T-cell (primary cell): ENCODE measurements at places on chromosomes 16 and 17.

DNA sequence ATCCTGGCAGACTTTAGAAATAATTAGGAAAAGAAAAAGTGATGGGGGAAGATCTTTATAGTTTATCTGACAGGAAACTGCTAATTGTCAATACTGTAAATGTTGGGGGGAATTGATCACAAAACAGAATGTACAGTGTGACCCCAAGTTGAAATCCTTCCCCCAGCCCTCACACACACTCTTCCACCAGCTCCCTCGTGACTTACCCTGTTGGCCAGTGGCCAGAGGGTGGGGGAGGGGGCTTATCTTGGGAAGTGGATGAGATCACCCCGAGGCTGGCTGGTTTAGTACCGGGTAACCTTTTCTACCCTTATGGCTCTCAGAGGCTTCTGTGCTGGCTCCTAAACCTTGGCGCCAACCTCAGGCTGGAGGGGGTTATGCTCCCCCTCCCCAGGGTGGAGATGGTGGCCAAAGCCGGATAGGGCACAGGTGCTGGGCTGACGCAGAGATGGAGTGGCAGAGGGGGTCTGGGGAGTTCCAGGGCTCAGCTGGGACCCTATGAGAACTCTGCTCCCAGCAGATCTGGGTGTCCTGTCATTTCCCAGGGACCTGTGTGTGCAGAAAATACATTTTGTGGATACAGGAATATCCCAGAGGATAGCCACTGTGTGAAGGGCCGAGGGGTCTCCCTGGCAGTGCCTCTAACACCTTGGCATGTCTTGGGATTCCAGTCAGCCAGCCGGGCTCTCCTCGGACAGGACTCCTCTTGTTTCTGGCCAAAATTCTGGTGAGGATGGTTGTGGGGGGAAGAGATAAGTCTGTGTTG is 18.6 kb downstream of the CDH16 start:
- H3K4me1 ChIP-seq = no peaks in the 10 kb centered on the region
- H3K4me3 ChIP-seq = no peak overlapping the region
- no peaks in the 10 kb centered on the region for H3K36me3 ChIP-seq
- DNase-seq = no peak
- H3K27me3 ChIP-seq = no peaks in the 10 kb centered on the region

DNA sequence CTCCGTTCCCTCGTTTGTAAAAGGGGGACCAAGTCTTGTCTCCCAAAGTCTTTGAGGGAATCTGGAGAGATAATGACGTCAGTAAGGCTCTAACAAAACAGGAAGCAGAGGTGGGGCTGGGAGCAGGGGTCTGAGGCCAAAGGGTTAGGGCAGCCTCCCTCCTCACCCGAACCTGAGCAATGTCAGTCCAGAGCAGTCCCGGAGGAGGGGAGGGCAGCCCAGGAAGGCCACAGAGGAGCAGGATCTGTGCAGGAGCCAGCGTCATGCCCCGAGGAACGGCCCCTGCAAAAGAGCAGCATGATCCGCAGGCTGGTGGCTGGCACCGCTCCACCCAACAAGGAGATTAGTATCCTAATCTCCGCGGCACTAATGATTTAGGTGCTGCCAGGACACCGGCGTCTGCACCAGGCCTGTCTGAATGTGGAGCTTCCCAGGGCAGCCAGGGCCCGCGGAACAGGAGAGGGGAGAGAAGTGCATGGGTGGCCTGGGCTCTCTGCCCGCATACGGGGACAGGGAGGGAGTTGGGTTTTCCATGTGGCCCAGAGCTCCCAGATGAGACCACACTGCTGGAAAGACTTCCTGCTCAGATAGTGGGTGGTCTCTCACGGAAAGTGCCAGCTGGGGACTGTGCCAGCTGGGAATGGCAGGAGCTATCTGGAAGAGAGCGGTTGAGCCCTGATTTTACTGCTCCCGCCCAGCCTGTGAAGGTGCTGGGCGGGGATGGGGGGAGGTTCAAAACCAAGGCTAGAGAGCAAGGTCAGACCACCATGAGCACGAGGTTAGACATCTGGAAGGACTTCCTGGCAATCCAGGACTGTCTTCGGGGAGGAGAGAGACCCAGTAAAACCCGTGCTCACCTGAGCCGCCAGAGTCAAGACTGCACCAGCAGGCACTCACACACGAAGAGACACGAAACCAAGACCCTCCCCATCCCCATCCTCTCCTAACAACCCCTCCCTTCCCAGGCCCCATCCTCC is 11.0 kb upstream of the KRT17 start:
- H3K36me3 ChIP-seq = no peaks in the 10 kb centered on the region

GRCh38 chr17:49835472-49835871 is 12.4 kb downstream of the TAC4 start:
- no peak overlapping the region for H3K4me3 ChIP-seq
- H3K27me3 ChIP-seq = no peaks in the 10 kb centered on the region
- no peaks in the 10 kb centered on the region for H3K4me1 ChIP-seq
- peaks cover 48% of the 10 kb centered on the region for H3K36me3 ChIP-seq

GRCh38 chr16:73161977-73162376 is 114.0 kb upstream of the ZFHX3 start:
- H3K27ac ChIP-seq = no peak overlapping the region
- no peaks in the 10 kb centered on the region for H3K27me3 ChIP-seq
- no peaks in the 10 kb centered on the region for H3K4me1 ChIP-seq
- no peak for DNase-seq

DNA sequence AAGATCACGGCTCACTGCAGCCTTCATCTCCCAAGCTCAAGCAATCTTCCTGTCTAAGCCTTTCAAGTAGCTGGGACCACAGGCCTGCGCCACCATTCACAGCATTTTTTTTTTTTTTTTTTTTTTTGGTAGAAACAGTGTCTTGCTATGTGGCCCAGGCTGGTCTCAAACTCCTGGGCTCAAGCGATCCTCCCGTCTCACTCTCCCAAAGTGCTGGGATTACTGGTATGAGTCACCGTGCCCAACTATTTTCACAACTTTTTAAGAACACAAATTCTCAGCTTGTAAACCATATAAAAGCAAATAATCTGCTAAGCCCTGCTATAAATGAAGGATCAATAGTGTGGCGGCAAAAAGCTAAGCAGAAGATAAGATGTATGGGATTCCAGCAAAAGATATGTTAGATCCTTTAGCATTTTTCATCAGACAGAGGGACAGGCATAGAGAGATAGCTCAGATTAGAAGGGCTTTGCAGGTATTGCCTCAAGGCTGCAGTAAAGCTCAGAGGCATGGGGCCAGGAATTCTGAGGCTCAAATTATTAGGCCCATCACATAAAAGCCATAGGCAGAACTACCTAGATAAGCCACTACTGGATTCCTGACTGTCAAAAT is 55.1 kb downstream of the EMP2 start:
- H3K27ac ChIP-seq = no peak overlapping the region
- H3K27me3 ChIP-seq = no peaks in the 10 kb centered on the region
- no peaks in the 10 kb centered on the region for H3K36me3 ChIP-seq

DNA sequence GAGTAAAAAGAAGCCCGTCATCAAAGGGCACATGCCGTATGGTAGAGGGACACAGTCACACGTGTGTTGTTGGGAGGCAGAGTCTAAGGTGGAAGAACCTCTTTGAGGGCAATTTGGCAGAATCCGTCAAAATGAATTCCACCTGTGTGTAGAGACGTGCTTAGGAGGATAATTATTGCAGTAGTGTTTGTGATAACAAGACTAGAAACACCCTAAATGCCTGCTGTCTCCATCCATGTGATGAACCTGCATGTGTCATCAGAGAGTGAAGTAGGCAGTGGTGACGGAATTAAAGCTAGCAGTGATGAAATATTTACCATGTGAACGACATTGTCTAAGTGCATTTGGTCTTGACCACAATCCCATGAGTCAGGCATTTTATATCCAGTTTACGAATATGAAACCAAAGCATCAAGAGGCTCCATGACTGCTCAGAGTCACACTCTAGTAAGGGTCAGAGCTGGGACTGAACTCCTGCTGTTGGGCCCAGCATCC is 61.3 kb upstream of the ADORA2B start:
- no peak overlapping the region for H3K4me3 ChIP-seq
- DNase-seq = no peak
- peaks cover 6% of the 10 kb centered on the region for H3K27me3 ChIP-seq
- no peak overlapping the region for H3K27ac ChIP-seq
- peaks cover 3% of the 10 kb centered on the region for H3K4me1 ChIP-seq

DNA sequence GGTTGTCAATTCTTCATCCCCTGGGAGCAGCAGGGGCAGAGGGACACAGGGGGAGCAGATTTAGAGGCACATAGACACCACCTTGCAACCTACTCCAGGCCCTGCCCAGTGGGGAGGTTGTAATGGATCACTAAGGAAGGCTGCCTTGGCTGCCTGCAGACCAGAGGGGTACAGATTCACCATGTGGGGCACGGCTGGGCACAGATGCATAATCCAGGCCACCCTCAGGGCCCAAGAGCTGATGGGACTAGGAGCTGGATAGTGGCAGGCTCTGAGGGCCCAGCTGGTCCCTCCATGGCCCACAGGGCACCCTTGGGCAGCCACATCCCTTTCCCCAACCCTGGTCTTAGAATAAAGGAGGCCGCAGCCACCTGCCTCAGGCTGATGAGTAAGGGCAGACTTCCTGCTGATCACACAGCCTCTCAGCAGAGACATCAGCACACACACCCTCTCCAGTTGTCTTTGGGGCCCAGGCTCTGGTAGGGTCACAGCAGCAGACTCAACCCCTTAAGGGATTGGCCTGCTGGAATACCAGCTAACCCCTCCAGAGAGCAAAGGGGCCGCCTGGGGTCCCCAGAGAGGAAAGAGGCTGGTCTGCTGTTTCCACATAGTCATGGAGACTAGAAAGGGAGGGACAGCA is 224.9 kb downstream of the GSG1L start:
- no peak overlapping the region for H3K4me3 ChIP-seq
- peaks cover 41% of the 10 kb centered on the region for H3K27me3 ChIP-seq
- no peak for DNase-seq
- no peaks in the 10 kb centered on the region for H3K36me3 ChIP-seq
- H3K4me1 ChIP-seq = no peaks in the 10 kb centered on the region
- H3K27ac ChIP-seq = no peak overlapping the region

DNA sequence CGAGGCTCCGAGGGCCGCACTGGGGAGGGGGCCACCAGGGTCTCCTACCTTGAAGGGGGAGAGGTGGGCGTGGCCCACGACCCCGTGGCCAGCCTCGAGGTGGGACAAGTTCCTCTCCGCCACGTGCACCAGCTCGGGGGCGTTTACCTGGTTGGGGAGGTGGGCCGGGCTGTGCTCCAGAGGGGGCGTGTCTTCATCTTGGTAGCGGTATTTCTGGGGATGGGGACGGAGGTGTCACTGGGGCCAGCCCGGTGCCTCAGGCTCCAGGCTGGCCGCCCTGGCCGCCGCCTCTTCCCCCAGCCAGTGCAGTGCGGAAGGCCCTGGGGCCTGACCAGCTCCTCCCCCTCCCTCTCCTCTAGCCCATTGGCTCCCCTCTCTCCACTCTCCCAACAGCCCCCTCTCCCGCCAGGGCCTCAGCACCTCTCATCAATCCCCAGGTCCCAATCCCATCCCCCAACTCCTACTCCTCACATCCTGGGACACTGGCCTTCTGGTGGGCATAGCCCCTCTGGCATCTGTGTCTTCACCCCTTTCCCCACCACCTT is 11.5 kb downstream of the DLG4 start:
- no peak overlapping the region for H3K4me3 ChIP-seq
- H3K27me3 ChIP-seq = peaks cover 2% of the 10 kb centered on the region
- no peak for DNase-seq
- H3K4me1 ChIP-seq = peaks cover 31% of the 10 kb centered on the region

GRCh38 chr16:50684823-50685461 is 3.8 kb upstream of the SNX20 start:
- no peak for DNase-seq
- H3K27me3 ChIP-seq = no peaks in the 10 kb centered on the region
- H3K4me1 ChIP-seq = peaks cover 65% of the 10 kb centered on the region
- peak overlapping the region; percentile 19 for H3K4me3 ChIP-seq
